Articular chondrocyte of knee joint (primary cell): ENCODE measurements at places on chromosomes 6 and 20. TPM values are rescaled to one million over a fixed set of nuclear protein-coding genes. Genes with fewer than 3 reads are reported as not detected.

The CST5 gene
- not detected in 2 replicates for total RNA-seq

The SLC25A27 gene
- total RNA-seq: 15.4 and 18.9 TPM in 2 replicates

The IL17A gene
- not detected in 2 replicates for total RNA-seq

The SAMD5 gene
- total RNA-seq: 1.8 and 2.8 TPM in 2 replicates

The TMEM74B gene
- total RNA-seq: 0.11 TPM in 1 of 2 replicates, not detected in the other

The APCDD1L gene
- total RNA-seq: 4.5 and 6.4 TPM in 2 replicates

The FABP7 gene
- total RNA-seq: not detected in 2 replicates

The TMEM244 gene
- total RNA-seq: not detected in 2 replicates

The KCNQ5 gene
- 11.9 and 55.2 TPM in 2 replicates for total RNA-seq

The CDH22 gene
- not detected in 2 replicates for total RNA-seq

The TFEB gene
- total RNA-seq: 4.4 and 4.5 TPM in 2 replicates

The COL9A3 gene
- 0.86 and 1.0 TPM in 2 replicates for total RNA-seq

The HLA-DRB5 gene
- total RNA-seq: 0.32 TPM in 1 of 2 replicates, not detected in the other

The CST3 gene
- total RNA-seq: 111 and 120 TPM in 2 replicates

The GSTA2 gene
- not detected in 2 replicates for total RNA-seq

The CALHM6 gene
- total RNA-seq: 1.4 and 3.0 TPM in 2 replicates

The BMP2 gene
- total RNA-seq: 11.6 and 16.3 TPM in 2 replicates

The EGFL8 gene
- total RNA-seq: 0.86 and 1.7 TPM in 2 replicates

The FBXO5 gene
- 11.0 and 17.7 TPM in 2 replicates for total RNA-seq
